Fibroblast of lung (primary cell): ENCODE measurements at places on chromosomes 6 and 20. TPM values are rescaled to one million over a fixed set of nuclear protein-coding genes. Genes with fewer than 3 reads are reported as not detected.

The SAMD5 gene
- total RNA-seq: 3.1 and 4.0 TPM in 2 replicates

The LGSN gene
- under 0.01 TPM in 1 of 2 replicates, not detected in the other for total RNA-seq

The GCNT2 gene
- total RNA-seq: 0.77 and 2.1 TPM in 2 replicates

GRCh38 chr6:35443341-35444030 lies 8.7 kb upstream of the FANCE start:
- no peak for DNase-seq

DNA sequence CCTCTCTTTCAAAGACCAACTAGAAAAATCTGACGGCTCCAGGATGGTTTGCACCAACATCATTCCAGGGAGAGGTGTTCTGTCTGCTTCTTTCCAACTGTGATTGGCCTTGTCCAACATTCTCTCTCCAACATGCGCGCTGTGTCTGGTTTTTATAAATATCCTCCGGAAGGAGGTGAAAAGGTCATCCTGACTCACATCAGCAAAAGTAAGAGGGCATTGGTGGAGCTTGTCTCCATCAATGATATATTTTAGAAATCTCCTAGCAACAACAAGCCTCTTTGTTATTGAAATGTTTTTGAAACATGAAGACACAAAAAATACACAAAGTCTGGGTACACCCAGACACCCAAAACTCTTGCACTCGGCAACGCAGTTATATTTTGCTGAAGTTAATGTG lies 475.3 kb upstream of the JARID2 start:
- DNase-seq: peak; percentile 81

- DNase-seq: peak; percentile 97
Observed at GRCh38 chr6:163955096-163955495, 540.6 kb downstream of the QKI start.

- DNase-seq: no peak
Observed at GRCh38 chr20:60897976-60898375, 354.1 kb upstream of the CDH4 start.
